ENCODE measurements at places on chromosomes 7 and 10.

DNA sequence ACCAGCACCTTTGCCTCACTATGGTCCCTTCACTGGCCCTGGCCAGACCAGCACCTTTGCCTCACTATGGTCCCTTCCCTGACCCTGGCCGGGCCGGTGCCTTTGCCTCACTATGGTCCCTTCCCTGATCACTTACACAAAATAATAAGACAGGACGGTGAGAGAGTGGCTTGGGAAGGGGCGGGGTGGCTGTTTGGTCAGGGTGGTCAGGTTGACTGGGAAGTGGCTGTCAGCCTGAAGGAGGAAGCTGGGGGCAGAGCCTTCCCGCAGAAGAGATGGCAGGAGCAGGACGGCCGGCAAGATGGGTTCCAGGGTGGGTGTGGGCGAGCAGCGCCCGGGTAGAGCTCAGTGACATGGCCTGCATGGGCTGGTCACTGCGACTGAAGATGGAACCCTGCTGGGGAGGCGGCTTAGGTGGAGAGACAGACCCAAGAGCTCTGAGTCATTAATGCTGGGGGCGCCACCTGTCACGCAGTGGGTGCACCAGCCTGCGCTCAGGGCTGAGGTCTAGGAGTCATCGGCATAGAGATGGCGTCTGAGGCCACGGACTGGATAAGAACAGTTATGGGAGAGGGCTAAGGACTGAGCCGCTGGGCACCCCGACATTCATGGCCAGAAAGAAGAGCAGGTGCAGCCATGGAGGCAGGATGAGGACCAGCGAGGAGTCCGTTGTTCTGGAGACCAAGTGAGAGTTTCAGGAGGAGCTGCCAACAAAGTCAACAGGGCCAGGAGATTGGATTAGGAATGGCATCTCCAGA lies 91.8 kb downstream of the CHST15 start:
- no peak for DNase-seq

- DNase-seq = no peak
Measured at GRCh38 chr10:48490571-48490940, 114.3 kb downstream of the ARHGAP22 start.

DNA sequence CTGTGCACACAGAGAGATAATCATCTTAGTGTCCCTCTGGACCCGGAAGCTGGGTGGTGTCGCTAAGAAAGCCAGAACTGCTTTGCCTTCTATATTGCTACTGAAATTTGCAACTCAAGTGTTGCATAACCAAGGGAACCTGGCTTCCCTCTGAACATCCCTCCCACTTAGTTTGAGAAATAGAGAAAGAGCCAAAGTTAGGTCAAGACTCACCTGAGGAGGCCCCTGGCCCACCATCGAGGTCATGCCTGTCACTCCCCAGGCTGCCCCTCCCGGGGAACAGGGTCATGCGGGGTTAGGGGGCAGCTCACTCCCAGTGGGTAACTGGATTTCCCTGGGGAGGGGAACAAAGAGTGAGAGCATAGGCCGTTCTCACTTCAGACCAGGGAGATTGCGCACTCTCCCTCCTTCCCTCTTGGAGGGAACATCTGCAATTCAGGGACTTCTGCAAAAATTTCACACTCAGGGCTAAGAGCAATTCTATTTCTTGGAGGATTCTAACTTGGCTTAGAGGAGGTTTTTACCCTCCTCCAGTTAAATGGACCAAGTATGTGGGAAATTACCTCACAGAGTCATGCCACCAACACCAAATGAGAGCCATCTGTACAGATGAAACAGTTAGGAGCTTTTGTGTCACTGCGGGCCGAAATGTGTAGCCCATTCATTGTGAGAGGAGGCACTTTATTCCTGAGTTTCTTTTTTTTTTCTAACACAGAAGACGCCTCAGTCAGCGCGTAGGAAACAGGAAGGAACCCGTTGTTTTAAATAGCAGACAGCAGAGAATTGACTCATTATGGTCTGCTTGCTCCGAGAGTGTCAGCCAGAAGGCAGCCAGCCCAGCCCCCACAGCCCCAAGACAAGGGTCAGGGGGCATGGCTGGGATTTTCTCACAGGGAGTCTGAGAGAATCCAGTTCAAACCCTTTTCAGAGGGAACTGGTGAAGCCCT lies 221.3 kb downstream of the ARHGAP12 start:
- peak; percentile 50 for DNase-seq

- DNase-seq = peak; percentile 19
Measured at GRCh38 chr7:3154881-3155494, 111.3 kb upstream of the CARD11 start.

- no peak for DNase-seq
Measured at GRCh38 chr10:3825244-3825643, 40.2 kb upstream of the KLF6 start.

- no peak for DNase-seq
Measured at GRCh38 chr10:80630324-80630723, 92.6 kb downstream of the SH2D4B start.

- no peak for DNase-seq
Measured at GRCh38 chr10:72524489-72524888, 101.4 kb downstream of the MICU1 start.

DNA sequence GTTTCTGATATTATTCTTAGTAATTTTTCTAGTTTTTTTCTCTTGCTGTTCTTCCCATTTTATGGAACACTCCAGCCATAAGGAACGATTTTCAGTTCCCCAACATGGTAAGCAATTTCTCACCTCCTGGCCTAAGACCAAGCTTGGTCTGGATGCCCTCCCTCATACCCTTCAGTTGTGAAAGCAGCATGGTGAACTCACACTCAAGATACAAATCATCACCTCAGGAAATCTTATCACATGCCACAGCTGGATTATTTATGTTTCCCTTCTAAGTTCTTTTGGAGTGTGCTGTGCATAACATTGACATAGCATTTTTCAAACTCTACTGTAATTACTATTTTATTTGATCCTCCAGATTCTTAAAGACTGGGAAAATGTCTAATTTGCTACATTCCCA lies 216.6 kb downstream of the AGMO start:
- no peak for DNase-seq

GRCh38 chr7:113199136-113199535 lies 80.8 kb upstream of the SMIM30 start:
- DNase-seq = no peak

- DNase-seq = no peak
Measured at GRCh38 chr10:126738001-126738400, 67.5 kb upstream of the C10orf90 start.

DNA sequence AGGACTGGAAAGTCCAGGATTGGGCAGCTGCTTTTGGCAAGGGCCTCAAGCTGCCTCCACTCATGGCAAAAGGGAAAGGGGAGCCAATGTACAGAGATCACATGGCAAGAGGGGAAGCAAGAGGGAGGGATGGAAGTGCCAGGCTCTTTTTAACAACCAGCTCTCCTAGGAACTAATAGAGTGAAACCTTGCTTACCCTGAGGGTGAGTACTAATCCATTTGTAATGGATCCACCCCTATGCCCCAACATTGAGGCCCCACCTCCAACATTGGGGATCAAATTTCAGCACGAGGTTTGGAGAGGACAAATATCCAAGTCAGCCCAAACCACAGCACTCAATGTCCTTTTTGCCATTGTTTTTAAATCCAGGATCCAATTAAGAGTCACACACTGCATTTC lies 12.5 kb downstream of the HABP2 start:
- DNase-seq = no peak

GRCh38 chr7:990352-990932 lies 7.5 kb downstream of the CYP2W1 start:
- no peak for DNase-seq

GRCh38 chr7:16649196-16649595 lies 3.2 kb downstream of the BZW2 start:
- no peak for DNase-seq

DNA sequence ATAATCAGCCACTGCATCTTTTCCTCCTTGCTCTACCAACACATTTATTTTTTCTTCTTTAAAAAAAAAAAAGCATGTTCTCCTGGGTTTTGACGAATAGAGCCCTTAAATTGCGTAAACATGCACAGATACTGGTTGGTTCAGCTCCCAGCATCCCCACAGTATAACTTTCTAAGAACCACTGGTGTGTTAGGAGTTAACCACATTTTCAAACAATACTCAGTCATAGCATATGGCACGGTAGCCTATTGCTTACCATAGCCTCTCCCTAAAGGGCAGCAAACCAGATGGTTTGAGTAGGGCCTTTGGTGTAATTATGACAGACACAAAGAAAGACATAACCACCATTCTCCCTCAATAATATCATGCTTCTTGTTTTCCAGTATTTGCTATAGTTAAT lies 145.0 kb downstream of the LRRC4 start:
- DNase-seq = no peak

GRCh38 chr10:35397953-35398352 lies 61.6 kb downstream of the CCNY start:
- DNase-seq = no peak

- DNase-seq = no peak
Measured at GRCh38 chr7:143325240-143325639, 9.3 kb downstream of the CLCN1 start.

DNA sequence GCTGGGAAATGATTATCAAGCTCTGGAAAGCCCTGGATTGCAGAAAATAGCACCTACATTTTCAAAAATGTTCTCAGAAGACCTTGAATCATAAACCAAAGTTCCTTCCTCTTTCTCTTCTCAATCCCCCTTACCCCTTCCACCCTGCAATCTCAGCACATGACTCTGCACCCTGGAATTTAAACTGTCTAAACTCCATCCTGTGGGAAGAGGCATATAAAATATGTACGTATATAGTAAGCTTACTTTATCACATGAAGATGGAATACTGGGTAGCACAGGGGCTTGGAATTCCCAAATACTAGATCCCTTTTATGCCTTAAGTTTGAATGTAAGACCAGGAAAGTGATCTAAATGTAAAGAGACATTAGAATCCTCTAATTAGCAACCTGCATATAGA lies 7.7 kb downstream of the AGMO start:
- no peak for DNase-seq

DNA sequence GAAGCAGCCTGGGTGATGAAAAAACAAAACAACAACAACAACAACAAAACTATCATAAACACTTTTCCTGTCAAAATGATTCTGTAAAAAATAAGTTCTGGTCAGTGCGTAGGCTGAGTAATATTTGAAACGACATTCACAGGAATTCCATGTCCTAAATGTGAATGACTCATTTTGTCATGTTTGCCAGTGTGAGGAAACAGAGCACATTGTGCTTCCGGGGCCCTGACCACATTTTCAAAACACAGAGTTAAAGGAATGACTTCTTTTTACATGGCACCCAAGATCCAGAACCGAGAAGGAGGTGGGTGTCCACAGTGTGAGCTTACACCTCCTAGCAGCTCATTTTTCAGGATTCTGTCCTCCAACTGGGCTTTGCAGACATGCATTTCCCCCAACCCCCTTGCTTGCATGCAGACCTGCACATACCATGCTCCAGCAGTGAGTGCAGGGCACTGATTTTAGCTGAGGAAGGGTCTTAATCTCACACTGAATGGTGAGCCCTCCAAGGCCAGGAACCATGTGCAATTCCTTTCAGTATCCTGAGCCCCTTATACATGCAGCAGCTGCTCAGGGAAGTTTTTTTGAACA lies 3.0 kb downstream of the CLRN3 start:
- DNase-seq = no peak

- DNase-seq = no peak
Measured at GRCh38 chr7:45075871-45076796, 12.6 kb downstream of the NACAD start.

- DNase-seq = no peak
Measured at GRCh38 chr10:114719311-114719710, 61.2 kb upstream of the ABLIM1 start.

DNA sequence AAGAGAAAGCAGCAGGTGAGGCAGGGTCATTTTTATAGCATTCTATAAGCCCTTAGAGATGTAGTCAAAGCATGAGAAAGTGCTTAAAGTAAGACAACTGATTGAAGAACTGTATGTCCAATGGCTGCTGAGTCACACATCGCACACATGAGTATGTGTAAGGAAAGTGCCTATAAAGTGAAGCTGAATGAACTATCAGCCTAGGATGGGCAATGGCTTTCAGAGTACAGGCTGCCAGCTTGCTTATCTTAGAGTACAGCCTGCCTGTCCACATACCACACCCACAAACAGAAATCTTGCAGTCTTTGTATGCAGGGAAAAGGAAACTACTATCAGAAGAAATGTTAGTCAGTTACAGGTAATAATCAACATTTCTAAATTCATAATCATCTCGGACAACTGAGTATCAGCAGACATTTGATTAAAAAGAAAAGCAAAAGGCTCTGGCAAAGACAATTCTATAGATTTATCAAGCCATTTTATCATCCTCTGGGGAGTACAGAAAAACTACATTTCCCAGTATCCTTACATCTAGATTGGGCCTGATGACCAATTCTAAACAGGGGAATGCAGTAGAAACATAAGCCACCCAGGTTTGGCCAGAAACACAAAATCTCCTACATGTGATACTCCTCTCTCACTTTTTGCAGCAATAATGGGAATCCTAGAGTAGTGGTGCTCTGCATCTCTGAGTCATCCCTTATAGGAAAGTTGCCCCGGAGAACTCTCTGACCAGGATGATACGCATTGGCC lies 16.2 kb upstream of the EPHB6 start:
- no peak for DNase-seq

DNA sequence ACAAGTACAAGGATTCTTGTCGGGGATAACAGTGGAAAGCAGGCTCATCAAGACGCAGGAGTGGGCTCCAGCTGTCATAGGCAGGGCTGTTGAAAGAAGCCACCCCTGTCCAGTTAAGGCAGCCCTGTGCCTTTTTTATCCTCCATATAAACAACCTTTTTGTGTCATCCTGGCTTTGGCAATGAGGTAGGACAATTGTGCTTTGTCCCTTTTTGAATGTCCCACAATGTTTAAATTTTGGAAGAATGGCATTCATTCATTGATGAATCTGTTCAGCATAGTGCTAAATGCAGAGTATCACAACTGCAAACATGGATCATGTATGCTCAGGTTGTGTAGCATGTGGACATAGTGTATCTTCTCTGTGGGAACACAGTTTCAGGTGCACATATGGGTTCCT lies 66.7 kb downstream of the UBE3C start:
- no peak for DNase-seq

GRCh38 chr10:78691301-78692030 lies 377.3 kb upstream of the ZMIZ1 start:
- DNase-seq = no peak

DNA sequence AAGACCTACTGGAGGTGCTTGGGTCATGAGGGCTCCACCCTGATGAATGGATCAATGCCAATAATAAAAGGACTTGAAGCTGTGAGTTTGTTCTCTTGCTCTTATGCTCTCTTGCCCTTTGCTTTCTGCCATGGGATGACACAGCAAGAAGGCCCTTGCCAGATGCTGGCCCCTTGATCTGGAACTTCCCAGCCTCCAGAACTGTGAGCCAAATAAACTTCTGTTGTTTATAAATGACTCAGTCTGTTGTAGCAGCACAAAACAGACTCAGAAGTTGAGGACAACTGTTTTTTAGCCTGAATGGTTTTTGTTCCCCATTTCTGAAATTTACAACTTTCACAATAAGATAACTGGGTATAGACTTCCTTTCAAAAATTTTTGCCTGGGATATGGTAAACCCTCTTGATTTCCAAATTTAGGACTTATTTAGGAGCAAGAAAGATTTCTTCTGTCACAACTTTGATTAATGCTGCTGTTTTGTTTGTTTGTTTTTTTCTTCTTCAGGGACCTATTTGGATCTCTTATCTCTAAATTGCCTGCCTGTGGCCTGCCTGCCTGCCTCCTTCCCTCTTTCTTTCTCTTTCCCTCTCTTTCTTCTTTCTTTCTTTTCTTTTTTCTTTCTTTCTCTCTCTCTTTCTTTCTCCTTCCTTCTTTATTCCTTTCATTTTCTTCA lies 12.1 kb downstream of the ENTPD1 start:
- no peak for DNase-seq

- no peak for DNase-seq
Measured at GRCh38 chr10:28940158-28940888, 263.0 kb downstream of the BAMBI start.

- DNase-seq = no peak
Measured at GRCh38 chr7:115097175-115097671, 175.3 kb downstream of the MDFIC start.
